ENCODE measurements at places on chromosomes 6 and 20.

DNA sequence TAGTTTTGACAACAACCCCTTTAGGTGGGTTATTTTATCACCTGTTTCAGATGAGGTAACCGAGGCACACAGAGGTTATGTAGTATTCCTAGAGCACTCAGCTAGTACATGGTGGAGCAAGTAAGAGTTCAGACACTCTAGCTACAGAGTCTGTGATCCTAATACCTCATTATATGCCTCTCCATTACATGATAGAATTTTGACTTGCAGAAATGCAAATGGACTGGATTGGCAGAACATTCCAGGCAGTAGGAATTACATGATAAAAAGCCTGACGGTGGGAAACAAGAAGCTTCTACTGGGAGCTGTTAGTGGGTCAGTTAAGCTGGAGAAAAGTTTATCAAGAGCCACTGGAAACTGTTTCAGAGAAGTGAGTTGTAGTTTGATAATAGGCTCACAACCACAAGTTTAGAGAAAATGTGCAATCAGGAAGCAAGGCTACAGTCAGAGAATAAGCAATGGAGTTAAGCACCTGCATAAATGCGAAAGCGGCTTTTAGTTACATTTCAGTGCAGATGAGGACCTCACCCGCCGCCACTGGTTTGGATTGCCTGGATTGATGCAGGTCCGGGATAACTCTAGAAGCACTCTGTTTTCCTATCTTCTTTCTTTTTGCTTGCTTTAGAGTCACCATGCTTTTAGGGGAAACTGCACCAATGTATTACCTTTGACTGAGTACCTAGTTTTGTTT is 34.7 kb upstream of the MYLK2 start:
- no peak for DNase-seq

- no peak for DNase-seq
These were observed 1.7 kb downstream of the PMEPA1 start for GRCh38 chr20:57707849-57708693.

- DNase-seq = no peak
These were observed 54.8 kb downstream of the CD164 start for GRCh38 chr6:109327491-109327890.

DNA sequence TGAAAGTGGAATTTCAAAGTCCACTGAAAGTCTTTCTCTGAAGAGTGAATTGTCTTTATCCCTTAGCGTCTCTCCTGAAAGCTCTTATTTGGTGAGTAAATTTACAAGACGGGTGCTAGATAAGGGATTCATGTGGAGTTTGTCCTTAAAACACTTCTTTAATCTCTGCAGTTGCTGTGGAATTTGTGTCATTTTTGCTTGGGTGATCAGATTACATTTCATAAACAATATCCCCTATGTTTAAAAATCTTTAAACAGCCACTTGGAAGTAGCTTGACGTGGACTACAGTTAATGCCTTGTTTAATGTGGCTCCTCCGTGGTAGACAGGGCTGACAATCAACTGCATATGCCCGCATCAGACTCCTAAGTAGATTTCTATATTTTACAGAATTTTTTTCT is 175.4 kb upstream of the ZNF217 start:
- no peak for DNase-seq

DNA sequence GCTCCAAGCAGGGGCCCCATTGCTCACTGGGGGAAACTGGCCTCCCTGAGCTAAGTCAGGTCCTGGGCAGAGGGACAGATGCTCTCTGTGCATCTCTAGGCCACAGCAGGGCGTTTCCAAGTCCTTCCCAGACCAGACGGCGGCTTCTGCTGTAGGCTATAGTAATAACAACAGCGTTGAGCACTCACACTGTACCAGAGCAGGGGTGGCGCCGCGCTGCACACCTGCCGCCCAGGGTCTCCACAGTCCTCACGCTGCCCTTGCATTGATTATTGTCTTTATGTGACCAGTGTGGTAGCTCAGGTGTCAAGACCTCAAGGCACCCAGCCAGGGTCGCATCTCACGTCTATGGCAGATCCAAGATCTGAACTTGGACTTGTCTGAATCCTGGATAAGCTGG is 14.9 kb upstream of the CCN5 start:
- no peak for DNase-seq

DNA sequence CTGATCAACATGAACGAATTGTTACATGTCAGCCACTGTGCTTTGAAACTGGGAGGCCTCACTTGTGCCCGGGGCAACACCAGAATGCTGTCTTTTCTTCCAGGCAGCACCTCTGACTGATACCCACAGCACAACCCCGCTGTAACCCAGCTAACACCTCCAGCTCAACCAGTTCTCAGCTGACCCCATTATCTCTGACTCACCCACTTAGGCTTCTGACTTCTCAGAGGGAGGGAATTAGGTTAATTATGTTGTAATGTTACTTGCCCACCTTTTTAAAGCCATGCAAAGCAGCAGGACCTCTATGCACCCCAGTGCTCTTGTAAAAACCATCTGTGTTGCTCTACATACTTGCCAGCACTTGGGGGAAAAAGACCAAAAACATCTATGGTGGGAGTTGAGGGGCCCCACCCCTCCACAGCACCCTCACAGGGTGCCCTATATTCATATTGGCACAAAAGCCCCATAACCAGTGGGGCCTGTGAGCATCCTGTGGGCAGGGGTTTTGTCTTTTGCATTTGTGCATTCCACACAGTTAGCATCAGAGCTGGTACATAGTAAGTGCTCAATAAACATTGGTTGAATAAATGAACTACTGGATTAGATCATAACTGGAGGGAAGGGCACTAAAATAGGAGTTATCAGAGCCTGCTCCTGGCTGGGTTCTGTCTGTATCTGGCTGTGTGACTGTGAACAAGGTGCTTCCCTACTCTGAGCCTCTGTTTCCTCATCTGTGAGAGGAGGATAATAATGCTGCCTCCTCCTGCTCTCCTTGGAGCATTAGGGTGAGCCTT is 22.3 kb downstream of the BNIP5 start:
- DNase-seq = no peak

DNA sequence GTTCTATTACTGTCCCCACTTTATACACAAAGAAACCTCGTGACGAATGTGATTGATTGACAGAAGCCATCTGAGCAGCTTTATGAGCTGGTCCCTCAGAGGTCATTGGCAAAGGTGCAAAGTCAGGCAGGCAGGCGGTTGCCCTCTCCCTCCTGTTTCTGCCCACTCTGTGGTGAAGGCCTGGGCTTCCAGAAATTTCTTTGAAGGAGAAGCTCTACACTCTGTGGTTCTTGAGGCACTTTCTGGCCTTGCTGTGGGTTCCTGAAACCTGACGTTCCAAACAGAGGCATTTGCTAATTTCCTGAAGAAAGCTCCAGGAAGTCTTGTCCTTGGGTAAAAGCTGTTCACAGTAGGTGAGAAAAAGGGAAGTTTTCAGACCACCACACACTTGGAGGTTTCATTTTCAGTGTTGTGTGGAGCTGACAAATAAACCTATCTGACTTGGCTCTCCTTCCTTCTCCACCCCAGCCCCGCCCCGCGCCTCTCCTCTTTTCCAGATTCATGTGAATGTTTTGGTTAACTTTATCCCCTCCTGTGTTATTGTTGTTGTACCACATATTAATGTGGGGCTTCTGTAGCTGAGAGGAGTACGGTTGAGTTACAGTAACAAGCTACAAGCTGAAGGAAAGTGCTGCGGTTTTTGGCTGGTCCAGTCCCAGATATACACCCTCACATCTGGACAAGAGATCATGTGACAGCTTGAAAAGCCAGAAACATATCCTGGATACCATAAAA is 274.1 kb downstream of the CLIC5 start:
- DNase-seq = no peak

GRCh38 chr6:12882761-12883290 is 166.3 kb downstream of the PHACTR1 start:
- DNase-seq = no peak

DNA sequence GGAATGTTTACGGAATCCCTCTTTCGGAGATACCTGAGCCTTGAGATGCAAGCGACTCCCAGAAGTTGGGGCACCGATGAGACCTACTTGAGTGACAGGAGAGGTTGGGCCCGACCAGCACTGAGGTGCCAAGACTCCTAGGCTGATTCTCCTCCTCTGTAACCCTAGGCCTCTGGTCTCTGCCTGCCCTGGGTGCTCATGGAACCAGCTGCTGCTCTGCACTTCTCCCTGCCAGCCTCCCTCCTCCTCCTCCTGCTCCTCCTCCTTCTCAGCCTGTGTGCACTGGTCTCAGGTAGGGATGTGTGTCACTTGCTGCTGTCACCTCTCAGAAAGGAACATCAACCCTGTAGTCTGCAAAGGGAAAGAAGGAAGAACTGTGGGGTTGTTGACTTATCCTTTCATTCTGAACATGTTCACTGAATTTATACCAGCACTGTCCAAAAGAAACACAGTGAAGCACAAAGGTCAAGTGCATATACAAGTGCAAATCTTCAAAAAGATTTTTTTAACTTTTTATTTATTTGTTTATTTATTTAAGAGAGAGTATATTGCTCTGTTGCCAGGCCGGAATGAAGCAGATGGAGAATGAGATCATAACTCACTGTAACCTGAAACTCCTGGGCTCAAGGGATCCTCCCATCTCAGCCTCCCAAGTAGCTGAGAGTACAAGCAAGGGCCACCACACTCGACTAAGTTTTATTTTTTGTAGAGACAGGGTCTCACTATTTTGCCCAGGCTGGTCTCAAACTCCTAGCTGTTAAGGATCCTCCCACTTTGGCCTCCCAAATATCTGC is 913 bp downstream of the BTN2A2 start:
- DNase-seq = no peak

GRCh38 chr20:62087632-62088031 is 22.0 kb upstream of the TAF4 start:
- DNase-seq = no peak

DNA sequence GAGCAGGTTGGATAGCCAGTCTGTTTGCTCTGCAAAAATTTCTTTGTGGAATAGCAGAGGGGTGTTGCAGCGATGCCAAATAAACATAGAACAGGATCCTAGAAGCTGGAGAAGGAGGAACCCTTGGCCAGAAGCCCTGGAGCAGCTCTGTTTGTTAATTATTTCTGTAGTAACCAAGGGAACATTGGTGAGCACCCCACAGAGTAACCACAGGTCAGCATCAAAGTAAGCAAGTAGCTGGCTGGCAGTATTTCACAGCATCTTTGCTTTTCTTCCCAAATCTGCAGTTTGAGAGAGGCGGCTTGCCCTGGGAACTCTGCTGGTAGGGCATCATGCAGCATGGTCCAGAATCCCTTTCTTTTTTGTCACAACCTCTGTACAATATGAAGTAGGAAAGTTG is 12.7 kb upstream of the APMAP start:
- no peak for DNase-seq

GRCh38 chr6:88458662-88459061 is 292.5 kb upstream of the CNR1 start:
- DNase-seq = no peak

DNA sequence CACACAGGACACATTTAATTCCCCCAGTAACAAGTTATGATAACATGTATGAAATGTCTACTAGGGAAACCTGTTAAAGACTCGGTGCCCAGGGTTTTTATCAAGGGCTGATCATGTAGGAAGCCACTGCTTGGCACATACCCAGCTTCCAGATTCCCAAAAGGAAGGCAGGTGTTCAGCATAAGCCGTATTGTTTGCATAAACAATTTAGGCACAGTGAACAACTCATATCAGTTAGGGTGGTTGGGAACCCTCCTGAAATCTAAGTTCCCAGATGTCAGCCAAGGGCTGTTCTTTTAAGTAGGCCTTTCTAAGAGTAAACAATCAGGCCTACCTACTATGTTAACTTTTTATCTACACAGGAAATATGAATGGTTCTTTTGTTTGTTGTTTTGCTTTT is 74.1 kb downstream of the ASXL1 start:
- no peak for DNase-seq

DNA sequence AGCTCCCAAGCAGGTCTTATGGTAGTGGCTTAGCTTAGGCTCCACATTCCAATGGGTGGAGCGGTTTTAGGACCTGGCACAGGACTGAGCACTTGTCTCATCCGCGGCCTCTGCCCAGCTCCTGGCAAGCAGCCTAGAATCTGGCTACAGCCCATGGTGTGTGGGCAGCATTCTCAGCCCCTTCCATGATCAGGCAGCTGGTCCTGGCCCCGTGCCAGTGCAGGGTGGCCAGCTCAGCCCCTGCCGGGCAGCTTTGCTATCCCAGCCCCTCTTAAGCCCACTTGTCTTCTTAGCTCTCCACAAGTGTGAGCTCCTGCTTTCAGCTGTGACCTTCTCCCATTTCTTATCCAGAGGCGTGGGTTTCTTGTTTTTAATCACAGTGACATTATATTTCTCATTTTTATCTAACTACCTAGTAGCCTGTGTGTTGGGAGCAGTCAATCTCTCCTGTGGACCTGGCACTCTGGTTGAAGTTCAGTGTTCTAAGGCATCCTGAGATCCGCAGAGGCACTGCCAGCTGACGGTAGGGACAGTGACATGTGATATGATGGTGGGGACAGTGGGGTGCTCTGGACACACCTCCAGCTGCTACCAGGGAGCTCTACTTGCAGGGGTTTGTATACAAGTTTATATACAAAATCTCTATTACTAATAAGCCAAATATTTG is 119.9 kb upstream of the PRND start:
- DNase-seq = no peak

GRCh38 chr20:46688151-46689081 is 828 bp downstream of the TP53RK start:
- DNase-seq = no peak

- DNase-seq = no peak
These were observed 116.2 kb downstream of the PFDN4 start for GRCh38 chr20:54324041-54324440.

DNA sequence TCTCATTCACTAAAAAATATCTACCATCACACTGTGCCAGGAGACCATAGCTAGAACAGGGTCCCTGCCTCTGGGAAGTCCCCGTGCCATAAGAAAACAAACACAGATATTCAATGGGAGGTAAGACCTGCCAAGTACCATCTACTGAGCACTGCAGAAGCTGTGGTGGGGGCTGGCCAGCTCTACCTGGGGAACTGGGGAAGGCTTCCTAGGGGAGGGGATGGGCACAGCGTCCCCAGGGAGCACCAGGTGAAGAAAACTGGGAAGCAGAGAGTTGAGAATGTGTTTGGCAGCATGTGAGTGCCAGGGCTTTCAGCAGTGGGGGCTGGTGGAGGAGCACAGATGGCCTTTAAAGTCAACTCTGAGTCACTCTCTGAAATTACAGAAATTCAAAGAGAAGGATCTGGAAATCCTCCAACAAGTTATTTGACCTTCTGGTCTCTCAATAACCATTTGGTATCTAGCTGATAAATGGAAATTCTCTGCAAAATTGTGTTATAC is 85.2 kb downstream of the SHLD1 start:
- DNase-seq = no peak

DNA sequence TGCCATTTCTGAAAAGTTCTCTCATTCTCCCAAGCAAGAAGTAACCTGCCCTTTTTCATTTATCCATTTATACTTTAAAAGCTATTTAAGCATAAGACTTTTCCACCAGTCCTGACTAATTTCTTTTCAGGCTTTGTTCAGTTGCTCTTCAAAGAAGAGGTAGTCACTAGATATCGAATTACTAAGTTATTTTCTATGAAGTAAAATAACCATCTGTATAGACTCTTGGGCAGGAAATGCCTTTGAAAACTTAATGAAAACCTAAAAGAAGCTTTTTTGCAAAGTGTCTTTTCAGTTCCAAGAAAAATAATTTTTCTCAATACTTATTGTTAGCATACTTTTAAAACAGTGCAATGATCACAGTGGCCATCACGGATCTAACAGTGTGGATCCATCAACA is 31.3 kb upstream of the LAMP5 start:
- no peak for DNase-seq

- no peak for DNase-seq
These were observed 113.3 kb downstream of the SLC16A10 start for GRCh38 chr6:111200350-111201243.

All from T-helper 2 cell (primary cell).